ENCODE measurements at places on chromosomes 5 and 9.

- DNase-seq: no peak
Measured at GRCh38 chr9:131700765-131701435, 39.0 kb downstream of the RAPGEF1 start.

GRCh38 chr5:68962757-68963484, 130.9 kb upstream of the SLC30A5 start:
- peak; percentile 81 for DNase-seq

GRCh38 chr9:107647141-107647540, 157.6 kb upstream of the KLF4 start:
- DNase-seq: no peak

GRCh38 chr5:33032271-33033070, 321.4 kb downstream of the NPR3 start:
- no peak for DNase-seq

GRCh38 chr5:77139001-77139400, 51.9 kb upstream of the ZBED3 start:
- peak; percentile 59 for DNase-seq

GRCh38 chr5:37355161-37355560, 15.7 kb downstream of the NUP155 start:
- no peak for DNase-seq

DNA sequence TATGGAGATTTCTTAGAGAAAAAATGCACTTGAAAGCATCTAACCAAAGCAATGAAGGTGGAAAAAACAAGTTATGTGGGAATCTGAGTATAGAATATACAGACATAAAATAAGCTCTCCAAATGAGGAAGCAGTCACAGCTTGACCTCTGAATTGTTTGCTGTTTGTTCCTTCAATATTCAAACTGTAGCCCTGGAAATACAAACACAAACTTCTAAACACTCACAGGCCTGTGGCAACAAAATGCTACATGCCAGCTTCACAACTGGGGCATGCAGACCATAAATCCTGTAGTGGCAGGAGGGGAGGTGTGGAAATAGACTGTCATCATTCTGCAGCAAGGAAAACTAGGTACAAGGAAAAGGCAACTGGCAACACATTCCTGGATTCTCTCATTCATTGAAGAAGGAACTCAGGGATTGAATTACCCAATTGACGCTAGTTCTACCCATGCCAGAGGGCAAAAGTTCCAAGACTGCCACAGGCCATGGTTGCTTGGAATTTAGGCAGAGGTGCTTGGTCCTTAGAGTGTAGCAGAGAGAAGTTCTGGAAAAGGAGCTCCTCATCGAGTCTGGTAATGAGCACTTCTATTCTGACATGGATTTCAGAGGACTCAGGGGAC, 349.6 kb downstream of the PDE4D start:
- DNase-seq: peak; percentile 47

DNA sequence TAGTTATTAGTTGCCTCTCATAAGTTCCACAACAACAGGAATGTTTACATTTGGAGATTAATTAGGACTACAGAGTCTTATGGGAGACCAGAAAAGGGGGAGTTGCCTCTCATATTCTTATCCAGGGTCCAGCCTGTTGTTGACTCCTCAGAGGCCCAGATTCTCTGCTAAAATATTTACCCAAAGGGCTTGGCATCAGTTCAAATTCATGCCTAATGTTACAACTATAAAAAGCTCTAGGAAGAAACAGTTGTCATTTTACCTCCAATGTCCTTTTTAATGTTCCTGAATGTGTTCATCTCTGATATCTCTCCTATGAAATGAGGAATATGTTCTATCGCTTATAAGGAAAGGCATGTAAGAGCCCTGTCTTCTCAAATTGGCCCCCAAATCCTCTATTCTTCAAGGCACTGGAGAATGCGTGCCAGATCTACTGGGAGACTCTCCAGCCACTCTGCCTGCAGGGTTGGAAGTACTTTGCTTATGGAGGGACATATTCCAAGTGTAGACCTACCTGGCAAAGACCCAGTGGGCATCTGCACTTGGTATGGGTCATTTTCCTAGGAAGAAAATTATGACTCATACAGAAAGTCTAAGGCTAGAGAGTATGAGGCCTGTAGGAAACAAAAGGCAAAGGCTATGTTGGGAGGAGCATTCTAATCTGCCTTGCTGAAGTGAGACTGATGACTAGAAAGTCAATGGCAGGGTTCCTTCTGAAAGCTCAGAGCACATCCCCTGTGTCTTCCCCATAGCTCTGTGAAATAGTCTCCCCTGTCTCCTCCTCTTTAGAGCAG, 192.6 kb downstream of the ESM1 start:
- DNase-seq: no peak

DNA sequence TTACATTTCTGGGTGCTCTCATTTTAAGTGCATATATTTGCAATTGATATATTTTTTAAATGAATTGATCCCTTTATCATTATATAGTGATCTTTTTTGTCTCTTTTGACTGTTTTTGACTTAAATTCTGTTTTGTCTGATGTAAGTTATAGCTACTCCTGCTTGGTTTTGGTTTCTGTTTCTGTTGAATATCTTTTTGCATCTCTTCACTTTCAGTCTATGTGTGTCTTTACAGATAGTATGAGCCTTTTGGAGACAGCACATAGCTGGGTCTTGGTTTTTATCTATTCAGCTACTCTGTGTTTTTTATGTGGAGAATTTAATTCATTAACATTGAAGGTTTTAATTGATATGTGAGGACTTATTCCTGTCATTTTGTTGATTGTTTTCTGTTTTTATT, 311.3 kb downstream of the SPATA31D1 start:
- no peak for DNase-seq

DNA sequence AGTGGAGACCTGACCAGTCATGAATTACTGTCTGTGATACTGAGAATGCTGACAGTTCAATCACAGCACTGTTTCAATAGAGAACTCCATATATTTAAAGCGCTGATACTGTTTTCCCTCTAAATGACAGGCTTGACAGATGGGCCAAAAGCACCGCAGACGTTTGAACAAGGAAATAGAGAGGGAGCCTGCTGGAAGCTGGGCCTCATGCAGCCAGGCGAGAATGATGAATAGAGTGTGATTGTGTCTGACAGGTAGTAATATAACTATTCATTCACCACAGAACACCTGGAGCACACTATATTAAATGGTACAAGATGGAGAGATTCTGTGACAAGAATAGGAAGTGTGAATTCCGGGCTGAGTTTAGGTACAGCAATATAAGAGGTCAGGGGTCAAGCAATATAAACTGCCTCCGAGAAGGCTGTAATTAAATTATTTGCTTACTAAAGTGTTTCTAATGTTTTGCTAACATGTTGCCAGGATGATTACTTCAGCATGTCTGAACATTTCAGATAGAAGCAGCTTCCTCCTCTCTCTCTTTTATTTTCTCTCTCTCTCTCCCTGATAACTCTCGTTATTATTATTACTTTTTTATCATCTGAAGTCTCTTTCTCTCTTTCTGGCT, 297.7 kb downstream of the CSNK1G3 start:
- peak; percentile 67 for DNase-seq

DNA sequence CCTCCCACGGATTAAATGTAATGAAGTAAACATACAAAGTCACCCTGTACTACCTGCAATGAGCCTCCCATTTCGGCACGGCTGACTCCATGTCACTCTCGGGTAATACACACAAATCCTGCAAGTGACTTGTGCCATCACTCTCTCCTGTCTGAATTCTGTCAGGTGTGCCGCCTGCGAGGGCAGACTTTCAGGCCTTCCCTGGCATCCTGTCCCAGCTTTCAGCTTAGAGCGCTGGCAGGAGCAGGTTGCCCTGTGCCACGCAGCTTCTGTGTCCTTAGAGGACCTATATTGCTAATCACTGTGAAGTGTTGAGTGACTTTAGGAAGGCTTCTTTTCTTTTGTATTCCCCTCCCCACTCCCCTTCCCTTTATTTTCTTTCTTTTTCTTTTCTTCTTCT, 25.8 kb upstream of the S1PR3 start:
- no peak for DNase-seq

GRCh38 chr9:130862217-130862616, 27.2 kb downstream of the ABL1 start:
- DNase-seq: no peak

DNA sequence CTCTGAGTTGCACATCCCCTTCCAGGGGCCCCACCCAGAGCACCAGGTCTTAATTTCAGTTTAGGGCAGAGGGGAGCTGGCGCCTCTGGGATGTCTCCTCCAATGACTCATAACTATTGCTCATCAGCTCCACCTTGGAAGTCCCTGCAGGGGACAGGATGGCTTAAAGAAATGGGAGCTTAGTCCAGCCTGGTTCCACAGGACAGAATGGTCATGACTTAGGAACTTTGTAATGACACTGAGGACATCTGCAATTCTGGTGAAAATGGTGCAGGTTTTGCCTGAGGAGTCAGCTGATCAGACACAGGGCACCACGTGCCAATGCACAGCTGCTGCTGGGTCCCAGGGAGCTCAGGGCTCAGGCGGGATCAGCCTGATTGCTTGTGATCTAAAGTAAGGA, 16.4 kb upstream of the PPP1R26 start:
- no peak for DNase-seq

GRCh38 chr9:90423661-90424193, 218.9 kb downstream of the DIRAS2 start:
- no peak for DNase-seq

GRCh38 chr5:158845941-158846340, 253.8 kb downstream of the EBF1 start:
- DNase-seq: no peak

- no peak for DNase-seq
Measured at GRCh38 chr5:104513640-104514072, 951.1 kb upstream of the NUDT12 start.

DNA sequence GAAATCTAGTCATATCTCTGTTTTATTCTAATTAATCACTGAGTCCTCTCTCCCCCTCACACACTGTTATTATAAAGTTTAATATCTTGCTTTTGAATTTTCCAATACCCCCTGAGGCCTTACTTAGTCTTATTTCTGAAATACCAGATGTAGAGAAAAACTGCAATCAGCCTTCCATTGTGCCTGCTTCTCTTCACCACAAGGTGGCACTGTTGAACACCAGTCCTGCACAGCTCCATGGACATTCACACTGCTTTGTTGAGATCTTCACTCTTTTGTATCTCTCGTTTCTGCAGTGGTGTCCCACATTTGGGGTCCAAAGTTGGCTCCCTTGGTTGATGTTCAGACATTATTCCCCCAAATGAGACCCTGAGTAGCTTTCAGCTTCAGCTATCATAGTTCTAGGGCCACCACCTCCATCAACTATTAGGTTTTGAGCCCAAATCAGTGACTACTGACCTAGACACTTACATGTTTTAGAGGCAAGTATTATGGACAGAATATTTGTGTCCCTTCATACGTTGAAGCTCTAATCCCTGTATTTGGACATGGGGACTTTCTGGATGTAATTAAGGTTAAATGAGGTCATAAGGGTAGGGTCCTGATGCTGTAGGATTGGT, 24.3 kb downstream of the BOD1 start:
- DNase-seq: no peak

DNA sequence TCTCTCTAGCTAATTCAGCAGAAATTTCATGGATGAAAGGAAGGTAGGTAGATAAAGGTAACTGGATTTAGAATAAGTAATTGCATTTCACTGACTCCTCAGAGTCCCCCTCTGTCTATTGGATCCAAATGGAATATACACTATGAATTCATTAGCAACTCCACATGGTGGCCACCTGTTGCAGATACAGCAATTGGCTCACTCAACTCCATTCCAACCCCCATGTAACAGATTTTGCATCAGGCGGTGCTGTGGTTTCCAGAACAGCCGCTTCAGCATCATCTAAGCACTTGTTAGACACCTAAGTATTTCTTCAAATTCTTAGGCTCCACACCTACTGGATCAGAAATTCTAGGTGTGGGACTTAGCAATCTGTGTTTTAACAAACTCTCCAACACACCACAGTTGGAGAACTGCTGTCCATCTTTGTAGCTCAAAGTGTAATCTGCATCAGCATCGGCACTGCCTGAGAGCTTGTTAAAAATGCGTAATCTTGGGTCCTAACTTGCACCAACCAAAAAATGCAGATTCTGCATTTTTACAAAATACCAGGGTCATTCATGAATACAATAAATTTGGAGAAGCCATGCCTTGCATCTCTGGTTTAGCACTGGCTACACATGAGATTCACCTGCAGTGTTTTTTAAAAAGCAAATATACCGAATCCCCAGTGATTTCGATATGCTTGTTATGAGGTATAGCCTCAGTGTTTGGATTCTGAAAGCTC, 413.8 kb upstream of the CD180 start:
- no peak for DNase-seq

DNA sequence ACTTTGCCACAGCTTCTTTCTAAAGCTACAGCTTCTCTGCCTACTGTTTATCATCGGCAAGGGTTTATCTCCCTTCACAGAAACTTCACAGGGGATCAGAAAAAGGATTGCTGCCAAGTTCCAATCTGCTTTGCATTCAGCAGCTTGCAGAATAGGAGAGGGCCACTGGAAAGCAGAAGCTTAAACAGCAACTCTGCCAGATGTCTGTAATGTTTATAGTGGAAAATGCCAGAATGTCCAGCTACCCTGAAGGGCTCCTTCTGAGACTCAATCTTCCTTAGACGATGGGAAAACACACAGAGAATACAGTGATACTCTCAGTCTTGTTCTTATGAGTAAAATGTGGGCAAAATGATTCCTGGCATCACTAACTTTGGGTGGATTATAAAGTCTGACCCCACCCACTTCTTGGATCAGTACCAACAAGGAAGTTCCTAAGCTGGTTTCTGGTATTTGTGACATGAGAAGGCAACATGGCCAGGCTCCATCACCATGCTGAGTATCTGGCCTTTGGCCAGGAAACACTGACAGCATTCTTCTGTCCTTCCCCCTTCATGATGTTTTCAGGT, 19.0 kb downstream of the STOM start:
- no peak for DNase-seq

GRCh38 chr9:131804826-131805225, 65.0 kb upstream of the RAPGEF1 start:
- no peak for DNase-seq

DNA sequence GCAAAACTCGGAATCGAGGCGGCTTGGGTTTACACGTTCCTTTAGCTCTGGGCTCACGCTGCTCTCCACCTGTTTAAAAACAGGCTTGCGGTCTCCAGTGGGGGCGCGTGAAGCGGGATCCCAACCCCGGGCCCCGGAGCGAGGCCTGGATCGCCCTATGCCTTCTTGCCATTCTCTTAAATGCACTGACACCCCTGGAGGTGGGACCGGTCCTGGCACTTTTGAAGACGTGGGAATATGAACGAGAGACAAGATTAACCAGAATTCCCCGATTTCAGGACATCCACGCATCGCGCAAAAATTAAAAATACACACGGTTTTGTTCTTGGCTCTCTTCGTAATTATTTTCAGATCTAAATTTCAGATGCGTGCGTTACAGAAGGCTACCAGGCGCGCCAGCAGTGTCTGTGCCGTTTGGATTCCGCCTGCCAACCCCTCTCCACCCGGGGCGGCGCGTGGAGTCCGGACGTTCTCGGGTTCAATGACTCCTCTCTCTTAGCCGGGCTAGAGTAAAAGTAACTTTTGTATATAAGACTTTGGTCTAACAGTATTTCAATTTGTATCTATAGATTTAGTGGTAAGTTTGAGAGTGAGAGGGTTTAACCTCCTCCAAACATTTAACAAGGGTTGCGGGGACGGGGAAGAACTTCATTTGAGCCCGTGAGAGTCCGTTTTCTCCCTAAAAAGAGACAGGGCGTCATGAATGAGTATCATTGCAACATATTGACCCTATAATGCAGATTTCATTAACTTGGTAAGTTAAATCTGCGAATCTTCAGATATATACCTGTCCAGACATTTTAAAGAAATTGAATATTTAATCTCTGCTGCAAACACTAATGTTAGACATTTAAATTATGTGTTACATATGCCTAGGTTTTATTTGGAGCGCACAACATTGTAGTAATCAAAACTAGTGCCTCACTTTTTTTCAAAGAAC, 3.8 kb downstream of the FOXD1 start:
- no peak for DNase-seq

GRCh38 chr9:114011313-114011712, 66.8 kb downstream of the AMBP start:
- no peak for DNase-seq

Data from renal pelvis (tissue), 12 donors.